Activated effector memory CD4-positive, alpha-beta T cell treated with Interleukin-2 at 50 U/mL for 16 hours (primary cell): ENCODE measurements at places on chromosomes 12 and 14.
A peak's percentile ranks its signal among the peaks of the same experiment; 100 is the strongest.

DNA sequence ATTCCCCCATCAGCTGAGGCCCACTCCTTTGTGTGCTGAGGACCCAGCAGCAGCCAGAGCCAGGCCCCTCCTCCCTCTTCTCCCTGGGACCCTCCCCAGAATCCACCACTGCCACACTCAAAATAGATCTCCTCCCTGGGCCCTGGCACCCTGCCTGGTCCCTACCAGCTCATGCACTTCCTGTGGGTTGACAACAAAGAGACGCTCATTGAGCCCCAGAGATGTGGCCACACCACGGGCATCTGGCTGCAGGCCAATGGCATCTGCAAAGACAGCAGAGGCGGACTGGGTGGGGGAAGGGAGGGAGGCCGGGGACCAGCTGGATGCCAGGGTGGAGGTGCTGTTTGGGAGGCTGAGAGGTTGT lies 16.0 kb upstream of the ENDOU start:
- DNase-seq, result peak; percentile 76

- DNase-seq, result no peak
Observed at GRCh38 chr14:47223656-47224055, 451.7 kb downstream of the MDGA2 start.

DNA sequence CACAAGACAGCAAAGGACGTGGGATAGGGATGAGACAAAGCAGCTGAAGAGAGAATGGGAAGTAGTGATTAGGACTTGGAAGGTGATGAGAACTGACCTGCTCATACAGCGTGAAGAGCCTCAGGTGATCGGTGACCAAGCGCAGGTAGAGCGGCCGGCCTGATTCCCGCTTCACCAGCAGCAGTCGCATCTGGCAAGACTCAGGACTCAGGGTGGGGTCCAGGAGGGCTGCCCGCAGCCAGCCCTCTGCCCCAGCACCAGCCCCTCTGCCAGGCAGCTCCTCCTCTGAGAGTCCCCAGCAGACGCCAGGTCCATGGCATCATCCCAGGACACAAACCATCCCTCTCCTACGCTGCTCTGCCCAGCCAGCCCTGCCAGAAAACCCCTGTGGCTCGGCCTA lies 30.8 kb downstream of the TEP1 start:
- no peak for DNase-seq

GRCh38 chr12:112971248-112971647 lies 7.1 kb upstream of the OAS2 start:
- DNase-seq, result no peak

DNA sequence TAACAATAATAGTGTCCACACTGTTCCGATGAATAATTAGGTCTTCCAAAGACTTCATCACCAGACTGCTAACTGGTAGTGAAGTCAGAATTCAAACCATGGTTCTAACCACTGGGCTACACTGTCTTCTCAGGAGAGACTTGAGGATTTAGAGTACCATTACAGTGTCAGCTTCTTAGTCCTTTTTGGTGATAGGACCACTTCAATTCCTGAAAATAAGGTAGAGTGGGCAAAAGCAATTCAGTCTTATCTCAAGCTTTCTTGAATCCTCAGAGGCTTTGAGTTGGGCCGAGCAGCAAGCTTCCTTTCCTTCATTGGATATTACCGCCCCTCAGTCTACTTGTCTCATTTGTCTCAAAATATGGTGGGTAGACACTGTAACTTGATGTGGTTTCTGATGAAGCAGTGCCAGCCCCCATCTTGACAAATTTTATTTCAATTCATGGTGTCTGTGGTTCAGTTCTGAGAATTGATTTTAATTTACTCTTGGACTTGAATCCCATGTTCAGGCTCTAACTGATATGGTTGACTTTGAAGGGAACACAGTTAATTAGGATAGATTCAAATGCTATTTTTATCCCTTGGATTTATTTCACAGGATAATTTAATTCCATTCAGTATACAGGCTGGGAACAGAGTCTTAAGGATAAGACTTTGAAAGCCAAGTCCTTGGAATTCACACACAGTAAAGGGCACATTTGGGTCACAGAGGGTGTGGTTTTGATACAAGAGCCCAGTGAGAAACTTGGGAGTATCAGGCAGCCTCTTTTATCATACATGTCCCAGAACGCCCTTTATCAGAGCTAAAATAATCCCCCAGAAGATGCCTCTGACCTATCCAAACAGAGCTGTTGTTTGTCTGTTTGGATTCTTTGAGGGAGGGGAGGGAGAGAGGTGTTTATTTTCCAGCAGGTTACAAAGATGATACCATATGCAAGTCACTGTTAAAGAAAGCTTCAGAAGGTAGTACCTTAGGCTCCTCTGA lies 167.3 kb downstream of the PRKCH start:
- no peak for DNase-seq

DNA sequence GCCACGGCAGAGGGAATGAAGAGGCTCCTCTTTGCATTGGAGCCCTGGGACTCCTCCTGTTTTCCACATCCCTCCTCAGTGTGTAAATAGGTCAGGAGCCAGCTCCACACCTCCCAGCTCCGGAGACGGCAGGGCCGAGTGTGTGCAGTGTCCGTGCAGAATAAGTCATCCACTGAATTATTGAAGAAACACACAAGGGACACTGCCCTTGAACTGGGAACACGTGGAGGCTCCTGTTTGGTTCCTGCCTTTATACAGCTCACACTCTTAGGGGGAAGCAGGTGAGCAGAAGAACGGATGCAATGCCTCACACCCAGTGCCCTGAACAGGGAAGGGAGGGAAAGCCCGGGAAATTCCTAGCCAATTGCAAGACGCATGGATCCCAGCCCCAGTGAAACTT lies 10.4 kb upstream of the FZD10 start:
- no peak for DNase-seq

DNA sequence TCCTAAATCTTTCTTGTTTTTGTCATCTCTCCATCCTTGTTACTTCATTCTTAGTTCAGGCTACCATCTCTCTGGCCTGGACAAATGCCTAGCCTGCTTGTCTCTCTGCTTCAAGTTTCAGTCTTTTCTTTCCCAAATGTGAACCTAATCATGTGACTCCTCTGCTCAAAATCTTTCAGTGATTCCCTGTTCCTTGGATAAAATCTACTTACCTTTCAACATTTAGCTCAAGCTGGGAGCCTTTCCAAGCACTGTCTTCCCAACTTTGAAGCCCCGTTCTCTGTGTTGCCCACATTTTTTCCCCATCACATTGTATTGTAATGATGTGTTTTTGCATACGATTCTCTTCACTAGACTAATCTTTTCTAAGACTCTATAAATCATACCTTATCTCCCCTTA lies 24.7 kb downstream of the SLC7A8 start:
- no peak for DNase-seq

DNA sequence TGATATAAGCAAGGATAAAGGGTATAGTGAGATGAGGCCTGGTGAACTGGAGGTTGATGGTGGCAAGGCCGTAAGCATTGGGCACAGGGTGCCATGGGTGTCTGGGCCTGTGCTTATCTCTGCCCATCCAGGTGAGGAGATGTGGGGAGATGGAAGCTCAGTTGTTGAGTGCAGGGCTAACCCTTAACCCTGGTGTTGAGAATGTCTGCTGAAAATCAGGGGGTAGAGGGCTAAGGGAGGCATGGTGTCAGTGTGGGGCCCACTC lies 86.1 kb downstream of the SYNE2 start:
- no peak for DNase-seq

- no peak for DNase-seq
Observed at GRCh38 chr12:113793250-113793649, 172.9 kb downstream of the RBM19 start.

DNA sequence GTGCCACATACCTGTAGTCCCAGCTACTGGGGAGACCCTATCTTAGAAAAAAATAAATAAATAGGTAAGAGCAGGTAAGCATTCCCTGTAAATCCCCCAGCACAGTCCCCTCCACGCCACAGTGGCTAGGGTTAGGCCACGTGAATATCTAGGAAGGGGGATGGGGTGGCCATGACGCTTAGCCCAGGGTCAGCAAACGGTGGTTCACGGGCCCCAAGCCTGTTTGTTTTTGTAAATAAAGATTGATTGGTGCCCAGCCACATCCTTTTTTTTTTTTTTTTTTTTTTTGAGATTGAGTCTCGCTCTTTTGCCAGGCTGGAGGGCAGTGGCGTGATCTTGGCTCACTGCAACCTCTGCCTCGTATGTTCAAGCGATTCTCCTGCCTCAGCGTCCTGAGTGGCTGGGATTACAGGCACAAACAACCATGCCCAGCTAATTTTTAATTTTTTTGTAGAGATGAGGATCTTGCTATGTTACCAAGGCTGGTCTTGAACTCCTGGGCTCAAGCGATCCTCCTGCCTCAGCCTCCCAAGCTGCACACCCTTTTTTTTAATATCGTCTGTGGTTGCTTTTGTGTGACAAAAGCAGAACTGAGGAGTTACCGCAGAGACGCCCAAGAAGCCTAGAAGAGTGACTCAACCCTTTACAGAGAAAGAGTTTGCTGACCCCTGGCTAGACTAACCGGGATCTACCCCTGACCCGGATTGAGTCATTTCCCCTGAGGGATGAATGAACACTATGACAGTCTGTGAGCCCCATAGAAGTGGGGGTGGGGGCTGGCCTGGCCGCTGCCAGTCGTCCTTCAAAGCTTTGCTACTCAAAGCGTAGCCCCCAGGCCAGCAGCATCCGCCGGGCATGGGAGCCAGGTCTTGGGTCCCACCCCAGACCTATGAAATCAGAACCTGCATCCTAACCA lies 113.7 kb upstream of the NCOR2 start:
- no peak for DNase-seq

- DNase-seq, result no peak
Observed at GRCh38 chr12:49054524-49054923, 6.1 kb downstream of the KMT2D start.

- DNase-seq, result no peak
Observed at GRCh38 chr14:74434294-74434693, 8.3 kb upstream of the SYNDIG1L start.

DNA sequence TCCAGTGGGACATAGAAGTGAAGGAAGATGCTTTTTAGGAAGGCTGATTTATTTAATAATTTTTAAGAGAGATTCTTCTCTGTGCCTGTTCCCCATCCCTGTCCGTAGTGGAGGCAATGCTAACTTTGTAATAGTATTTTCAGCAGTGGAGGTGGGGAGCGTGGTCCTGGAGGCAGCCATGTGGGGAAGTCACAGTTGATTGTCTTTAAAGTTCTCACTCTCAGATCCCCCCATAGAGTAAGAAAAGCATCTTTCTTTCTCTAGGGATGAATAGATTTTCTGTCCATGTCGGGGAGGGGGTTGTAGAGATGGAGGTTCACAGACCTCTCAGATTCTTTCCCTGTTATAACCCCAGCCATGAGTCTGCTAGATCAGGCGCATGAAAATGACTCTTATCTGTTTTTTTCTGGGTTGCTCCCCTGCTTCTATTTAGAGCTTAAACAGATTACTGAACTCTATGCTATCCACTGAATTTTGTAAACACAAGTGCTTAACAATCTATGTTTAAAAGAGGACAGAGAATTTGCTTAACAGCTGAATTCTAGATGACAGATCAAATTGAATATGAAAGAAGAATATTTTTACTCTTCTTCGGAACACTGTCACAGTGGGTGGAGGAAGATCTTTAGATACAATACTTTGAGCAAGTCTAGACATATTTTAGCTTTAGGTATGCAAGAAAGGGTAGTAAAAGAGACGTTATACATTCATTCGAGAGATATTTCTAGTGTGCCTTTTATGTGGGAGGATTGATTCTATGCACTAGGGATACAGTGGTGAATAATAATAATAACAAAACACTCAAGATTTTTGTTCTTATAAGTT lies 25.3 kb downstream of the TMEM117 start:
- DNase-seq, result no peak

GRCh38 chr14:70982200-70982599 lies 74.9 kb downstream of the PCNX1 start:
- no peak for DNase-seq

DNA sequence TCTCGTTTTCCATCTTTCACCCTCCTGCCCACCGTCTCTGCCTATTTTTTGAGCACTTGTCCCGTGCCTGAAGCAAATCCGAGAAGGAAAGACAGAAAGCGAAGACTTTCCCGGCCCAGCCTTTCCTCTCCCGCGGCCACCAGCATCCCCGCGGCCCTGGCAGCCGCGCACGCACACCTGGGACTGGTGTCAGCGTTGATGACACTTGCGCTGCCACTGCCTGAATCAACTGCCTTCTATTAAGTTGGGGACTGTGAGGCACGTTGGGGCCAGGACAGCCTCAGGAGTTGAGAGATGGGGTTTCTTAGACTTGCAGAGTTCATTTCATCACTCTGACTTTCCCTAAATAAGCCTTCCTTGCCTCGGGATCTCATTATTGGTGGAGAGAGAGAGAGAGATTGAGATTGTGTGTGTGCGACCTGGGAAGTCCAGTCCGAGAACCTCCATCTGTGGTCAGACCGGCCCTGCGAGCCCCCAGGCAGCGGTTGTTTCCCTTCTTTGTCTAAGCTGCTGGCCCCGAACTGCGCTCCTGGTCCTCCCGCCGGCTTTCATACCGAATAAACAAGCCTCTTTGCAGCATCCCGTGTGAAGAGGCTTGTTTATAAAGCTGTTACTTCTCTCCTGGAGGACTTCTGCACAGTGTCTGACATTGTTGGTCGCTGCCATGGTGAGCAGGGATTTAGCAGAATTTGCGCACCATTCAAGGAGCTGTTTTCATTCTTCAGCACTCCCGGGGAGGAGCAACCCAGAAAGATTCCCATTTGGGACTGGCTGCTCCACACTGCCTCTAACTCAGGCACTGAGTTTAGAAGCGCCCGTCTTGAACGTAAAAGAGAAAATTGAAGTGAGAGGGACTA lies 1.5 kb downstream of the PDZRN4 start:
- no peak for DNase-seq

DNA sequence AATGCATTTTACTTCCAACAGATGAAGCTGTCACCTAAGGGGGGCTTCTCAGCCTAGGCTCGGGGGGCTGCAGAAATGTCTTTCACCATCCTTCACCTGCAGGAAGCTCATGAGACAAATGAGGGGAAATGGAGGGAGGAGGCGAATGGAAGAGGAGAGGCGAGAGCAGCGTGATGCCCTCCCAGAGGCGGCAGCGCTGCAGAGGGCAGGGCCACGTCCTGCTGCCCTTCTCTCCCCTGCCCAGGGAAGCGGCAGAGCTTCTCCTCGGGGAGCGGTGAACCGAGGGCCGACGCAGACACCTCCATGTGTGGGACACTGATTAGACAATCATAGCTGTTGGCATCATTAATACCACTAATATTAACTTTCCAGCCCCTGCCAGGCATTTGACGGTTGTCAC lies 78.3 kb downstream of the SERPINA3 start:
- no peak for DNase-seq

DNA sequence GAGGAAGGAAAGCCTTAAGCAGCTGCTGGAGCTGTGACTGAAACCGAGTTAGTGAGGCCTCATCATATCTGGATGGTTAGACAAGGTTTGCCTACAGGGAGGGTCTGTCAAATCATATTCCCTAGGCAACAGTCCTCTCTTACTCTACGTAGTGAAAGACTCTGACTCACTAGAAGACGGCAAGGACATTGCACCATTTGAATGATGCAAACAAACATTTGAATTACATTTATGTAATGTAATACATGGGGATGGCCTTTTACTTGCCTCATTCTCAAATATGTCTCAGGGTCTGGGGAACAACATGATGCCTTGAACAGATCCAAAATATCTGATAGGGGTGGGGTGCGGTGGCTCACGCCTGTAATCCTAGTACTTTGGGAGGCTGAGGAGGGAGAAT lies 29.8 kb upstream of the STRAP start:
- no peak for DNase-seq
